Hematopoietic multipotent progenitor cell (in vitro differentiated cells): ENCODE measurements at places on chromosomes 16 and 17. TPM values are rescaled to one million over a fixed set of nuclear protein-coding genes. Genes with fewer than 3 reads are reported as not detected.

DNA sequence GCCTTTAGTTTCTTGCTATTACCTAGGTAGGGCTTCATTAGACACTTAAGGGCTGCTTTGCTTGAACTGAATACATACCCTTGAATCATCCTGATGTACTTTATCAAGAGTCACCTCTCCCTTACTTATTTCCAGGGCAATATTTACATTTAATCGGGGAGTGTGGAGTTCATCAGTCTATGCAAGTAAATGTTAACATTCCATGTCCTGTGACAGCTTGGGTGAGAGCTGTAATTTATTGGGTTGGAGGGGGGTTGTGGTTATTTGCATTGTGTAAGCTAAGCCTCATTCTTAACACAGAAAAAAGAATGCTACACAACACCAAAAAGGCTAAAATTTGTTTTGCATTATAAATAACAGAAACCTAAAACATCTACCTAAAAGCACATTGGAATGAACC, 16.7 kb downstream of the KCNJ16 start:
- no peak for DNase-seq

- DNase-seq = no peak
Observed at GRCh38 chr16:23651943-23652468, 10.7 kb downstream of the DCTN5 start.

The ATAD5 gene
- 1.9 TPM for total RNA-seq

The BHLHA9 gene
- not detected for total RNA-seq

The ACSM3 gene
- total RNA-seq = 67.1 TPM

DNA sequence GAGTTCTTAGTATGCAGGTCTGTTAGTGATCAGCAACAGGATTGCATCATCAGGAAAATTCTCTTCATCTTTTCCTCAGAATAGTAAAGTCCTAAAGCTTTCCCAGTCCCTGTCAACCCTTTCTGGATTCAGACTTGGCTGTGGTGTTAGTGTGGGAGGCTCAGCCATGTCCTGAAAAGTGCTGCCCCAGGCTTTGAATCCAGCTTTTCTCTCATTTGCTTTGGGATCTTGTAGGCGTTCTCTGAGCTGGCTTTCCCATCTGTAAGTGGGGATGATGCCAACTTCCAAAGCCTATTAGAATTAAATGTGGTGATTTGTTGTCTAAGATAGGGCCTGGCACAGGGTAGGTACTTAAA, 3.0 kb downstream of the ALKBH5 start:
- DNase-seq = no peak
